NCI-H1694 (cell line): ENCODE measurements at places on chromosomes 3 and 15.

DNA sequence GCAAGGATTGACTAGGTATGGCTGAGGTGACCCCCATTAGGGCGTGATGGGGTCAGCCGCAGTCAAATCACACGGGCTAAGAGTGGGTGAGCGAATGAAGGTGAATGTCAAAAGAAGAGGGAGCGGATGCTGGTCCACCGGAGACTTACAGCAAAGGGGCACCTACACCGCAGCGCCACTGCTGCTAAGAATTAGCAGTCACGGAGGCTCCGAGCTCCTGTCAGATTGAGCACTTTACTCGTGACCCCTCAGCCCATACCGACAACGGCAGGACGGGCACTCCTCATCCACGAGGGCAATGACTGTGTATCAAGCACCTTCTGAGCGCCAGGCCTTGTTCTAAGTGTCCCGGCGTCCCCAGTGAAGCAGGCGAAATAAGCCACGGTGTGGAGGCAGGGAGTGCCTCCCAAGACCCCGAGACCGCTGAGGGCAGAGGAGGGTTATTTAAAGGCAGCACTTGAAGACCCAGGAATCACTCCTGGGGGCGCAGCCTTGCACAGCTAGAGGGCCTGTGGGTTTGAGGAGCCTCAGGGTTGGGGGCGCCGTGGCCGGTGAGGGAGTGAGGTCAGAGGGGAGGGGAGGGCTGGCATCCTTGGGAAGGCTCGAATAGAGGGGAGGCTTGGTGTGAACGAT lies 61.6 kb upstream of the GATA2 start:
- no peak for DNase-seq

DNA sequence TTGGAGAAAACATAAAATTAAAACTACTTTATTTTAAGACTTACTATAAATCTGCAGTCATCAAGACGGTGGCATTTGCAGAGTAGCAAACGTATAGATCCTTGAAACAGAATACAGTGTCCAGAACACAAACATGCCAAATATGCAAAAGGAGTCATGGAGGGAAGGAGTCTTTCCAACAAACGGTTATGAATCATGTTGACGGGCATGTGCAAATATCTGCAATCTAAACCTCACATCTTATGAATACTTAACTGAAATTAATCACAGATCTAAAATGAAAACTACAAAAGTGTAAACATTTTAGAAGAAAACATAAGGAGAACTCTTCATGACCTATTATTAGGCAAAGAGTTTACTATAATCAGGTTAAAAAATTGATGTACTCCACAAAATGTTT lies 69.4 kb downstream of the TFRC start:
- DNase-seq = no peak

DNA sequence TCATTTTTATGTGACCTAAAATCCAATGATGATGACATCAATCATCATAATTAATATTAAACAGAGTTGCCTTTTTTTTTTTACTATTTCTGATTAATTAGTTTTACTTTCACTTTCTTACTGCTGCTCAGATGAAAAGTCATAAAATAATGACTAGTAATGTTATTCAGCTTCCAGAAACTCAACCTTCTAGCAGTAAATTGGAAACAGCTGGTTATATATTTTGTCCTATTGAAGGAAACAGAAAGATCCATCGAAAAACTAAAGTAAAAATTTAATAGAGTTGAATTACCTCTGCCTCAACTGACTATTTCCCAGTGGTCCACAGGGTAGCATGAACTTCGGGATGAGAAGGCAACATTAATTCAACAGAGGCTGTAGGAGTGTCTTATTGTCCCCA lies 107.1 kb upstream of the PTX3 start:
- no peak for DNase-seq

- no peak for DNase-seq
Observed at GRCh38 chr15:57373251-57373881, 2.9 kb upstream of the CGNL1 start.

DNA sequence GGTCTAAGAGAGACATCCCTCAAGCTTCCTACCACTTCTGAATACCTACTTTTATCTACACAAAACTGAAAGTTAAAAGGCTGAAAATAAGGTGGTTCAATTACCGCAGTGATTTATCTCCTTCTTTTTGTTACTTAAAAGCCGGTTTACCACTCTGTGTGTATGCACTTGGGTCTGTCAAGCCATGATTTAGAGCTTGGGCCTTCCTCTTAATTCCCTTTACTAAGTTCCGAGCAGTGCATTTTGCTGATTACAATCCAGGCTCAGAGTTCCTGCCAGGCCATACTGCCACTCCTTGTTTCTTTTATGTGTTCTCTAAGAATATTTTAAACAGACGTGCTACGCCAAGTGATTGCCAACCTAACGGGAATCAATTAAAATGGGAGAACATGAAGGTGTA lies 16.5 kb downstream of the KCTD6 start:
- DNase-seq = no peak

GRCh38 chr3:63976161-63976871 lies 47.0 kb downstream of the PSMD6 start:
- DNase-seq = no peak

DNA sequence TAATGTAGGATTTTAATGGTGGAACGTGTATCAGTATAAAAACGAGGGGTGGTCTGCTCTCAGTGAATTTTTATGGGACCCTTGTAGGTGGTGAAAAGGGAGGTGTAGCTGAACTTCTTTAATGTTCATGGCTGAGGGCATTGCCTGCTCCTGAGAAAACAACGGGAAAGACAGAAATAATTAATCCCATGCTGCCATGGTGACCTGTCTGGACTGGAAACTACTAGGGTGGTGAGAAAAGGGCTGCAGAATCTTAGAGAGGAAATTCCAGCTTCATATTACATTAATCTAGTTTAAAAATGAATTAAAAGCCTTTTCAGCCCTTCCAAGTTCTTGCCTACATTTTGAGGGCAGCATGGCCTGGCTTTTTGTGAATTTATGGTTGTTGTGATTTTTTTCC lies 47.6 kb downstream of the ZBTB38 start:
- no peak for DNase-seq

DNA sequence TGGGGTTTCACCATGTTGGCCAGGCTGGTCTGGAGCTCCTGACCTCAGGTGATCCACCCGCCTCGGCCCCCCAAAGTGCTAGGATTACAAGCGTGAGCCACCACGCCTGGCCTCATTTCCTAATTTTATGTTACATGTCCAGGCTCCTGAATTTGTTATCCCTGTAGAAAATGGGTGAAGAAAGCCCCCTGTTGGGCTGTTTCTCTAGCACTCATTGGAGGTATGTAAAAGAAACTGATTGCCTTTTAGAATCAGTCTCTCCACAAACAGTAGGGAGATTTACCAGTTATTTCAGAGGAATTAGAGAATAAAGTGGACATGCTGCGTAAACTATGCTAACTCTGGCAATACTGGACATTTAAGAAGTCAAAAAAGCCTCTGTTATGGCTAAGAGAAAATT lies 364.1 kb upstream of the TBL1XR1 start:
- DNase-seq = no peak

- DNase-seq = no peak
Observed at GRCh38 chr3:69567023-69567709, 172.1 kb upstream of the MITF start.

- DNase-seq = no peak
Observed at GRCh38 chr3:168524129-168524528, 428.4 kb upstream of the GOLIM4 start.

GRCh38 chr3:172189213-172189612 lies 149.8 kb downstream of the FNDC3B start:
- DNase-seq = no peak

DNA sequence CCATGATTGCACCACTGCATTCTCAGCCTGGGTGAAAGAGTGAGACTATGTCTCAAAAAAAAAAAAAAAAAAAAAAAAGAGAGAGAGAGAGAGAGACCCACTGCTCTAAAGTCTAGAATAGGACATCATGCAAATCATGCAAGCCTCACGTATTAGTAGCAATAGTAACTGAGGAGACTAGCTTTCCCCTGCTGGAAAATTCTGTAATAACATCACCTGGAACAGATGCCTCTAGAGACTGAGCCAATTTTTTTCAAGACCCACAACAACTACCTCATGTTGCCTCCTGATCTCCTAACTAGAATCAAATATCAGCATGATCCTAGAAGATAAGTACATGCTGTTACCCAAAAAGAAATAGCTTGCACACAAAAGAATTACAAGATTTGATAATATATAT lies 461.9 kb downstream of the AGBL1 start:
- DNase-seq = peak; percentile 25

- no peak for DNase-seq
Observed at GRCh38 chr3:156761713-156762451, 64.3 kb upstream of the LEKR1 start.

GRCh38 chr3:135072431-135072830 lies 277.4 kb downstream of the EPHB1 start:
- DNase-seq = no peak

GRCh38 chr3:168249205-168249549 lies 153.5 kb upstream of the GOLIM4 start:
- no peak for DNase-seq
